ENCODE measurements at places on chromosomes 6 and 20.

DNA sequence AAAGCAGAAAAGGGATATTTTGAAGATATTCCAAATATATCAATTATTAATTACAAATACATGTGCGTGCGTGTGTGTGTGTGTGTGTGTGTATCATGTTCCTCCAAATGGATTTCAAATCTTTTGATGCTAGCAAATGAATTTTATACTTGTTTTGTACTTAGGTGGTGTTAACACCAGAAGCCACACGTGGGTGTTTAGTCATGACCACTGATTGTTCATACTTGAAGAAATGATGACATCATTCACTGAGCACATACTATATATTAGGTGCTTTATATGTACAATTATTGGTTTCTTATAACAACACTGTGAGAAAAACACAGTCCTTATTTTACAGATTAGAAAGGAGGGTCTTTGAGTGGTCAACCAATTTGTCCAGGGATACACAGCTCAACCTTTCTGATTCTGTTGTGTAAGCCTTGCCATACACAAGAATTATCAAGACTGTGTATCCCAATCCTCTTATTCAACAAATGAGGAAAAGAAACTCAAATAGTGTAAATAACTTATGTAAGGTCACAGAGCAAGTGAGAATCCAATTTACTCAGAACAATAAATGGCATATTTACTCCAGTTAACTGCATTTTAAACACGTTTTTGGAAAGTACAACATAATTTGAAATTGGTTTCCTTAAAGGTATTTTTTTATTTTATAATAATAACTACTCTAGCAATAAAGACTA lies 88.5 kb downstream of the BCAS1 start:
- DNase-seq: no peak

DNA sequence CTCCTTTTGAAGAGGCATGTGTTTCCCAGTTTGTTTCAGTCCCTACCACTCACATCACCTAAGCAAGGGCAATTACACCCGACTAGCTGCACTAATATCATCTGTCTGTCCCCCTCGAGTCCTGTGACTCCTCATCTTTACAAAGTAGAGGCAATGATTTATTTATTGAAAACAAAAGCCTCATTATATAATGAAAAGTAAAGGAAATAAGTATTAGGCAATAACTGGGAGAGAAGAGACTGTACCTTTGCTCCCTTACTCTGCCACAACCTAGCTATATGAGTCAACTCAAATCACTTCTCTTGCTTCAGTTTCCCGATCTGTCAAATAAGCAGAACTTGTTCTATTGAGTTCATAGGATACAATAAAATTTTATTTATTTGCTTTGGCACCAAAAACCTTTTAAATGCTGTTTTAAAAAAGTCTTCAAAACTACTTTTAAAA lies 38.9 kb downstream of the CSNK2A1 start:
- no peak for DNase-seq

- DNase-seq: peak; percentile 86
These were observed 24.1 kb downstream of the CFAP61 start for GRCh38 chr20:20076297-20077065.

DNA sequence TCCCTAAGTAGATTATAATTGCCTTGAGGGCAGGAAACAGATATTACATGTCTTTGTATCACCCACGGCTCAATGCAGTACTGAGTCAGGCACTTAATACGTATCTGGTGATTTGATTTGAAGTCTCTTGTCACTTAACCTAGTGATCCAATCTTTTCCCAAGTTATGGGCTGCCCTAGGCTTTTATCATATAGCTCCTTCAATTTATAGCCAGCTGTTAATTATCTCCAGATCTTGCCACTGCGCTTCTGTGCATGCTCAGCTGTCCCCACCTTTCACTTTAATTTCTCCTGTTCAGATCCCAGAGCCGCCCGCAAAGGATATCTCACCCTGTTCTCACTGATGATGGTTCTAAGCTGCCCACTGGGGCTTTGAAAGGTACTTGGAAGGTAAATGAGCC lies 41.9 kb downstream of the SNHG17 start:
- DNase-seq: no peak

DNA sequence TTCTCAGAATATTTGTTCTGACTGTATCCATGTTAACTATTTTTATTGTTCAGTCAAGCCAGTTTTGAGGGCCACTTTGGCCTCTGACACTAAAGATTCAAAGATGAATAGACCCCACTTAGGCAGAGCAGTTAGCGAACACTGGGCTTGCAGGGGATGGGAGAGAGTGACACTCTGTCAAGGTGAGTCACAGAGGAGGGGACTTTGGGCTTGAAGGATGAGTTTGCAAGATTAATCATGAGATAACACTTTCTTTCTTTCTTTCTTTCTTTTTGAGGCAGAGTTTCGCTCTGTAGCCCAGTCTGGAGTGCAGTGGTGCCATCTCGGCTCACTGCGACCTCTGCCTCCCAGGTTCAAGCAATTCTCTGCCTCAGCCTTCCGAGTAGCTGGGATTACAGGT lies 46.4 kb downstream of the SPATA2 start:
- DNase-seq: no peak

GRCh38 chr20:15111654-15112053 lies 774.2 kb upstream of the FLRT3 start:
- DNase-seq: no peak

DNA sequence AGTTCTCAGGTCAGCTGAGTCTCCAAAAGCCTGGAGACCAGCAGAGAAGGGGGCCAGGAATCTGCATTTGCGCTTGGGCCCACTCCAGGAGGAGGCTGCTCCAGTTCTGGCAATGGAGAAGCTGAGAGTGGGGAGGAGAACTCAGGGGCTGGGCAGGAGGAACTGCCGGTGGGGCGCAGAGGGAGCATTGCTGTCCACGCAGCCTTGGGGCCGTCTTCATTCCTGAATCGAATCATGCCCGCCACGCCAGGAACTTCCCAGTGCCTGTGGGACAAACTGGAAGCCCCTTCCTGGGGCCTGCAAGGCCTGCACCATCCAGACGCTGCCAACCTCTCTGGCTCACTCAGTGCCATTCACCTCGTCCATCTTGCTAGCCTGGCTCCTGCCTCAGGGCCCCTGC lies 16.9 kb downstream of the RAB44 start:
- no peak for DNase-seq

DNA sequence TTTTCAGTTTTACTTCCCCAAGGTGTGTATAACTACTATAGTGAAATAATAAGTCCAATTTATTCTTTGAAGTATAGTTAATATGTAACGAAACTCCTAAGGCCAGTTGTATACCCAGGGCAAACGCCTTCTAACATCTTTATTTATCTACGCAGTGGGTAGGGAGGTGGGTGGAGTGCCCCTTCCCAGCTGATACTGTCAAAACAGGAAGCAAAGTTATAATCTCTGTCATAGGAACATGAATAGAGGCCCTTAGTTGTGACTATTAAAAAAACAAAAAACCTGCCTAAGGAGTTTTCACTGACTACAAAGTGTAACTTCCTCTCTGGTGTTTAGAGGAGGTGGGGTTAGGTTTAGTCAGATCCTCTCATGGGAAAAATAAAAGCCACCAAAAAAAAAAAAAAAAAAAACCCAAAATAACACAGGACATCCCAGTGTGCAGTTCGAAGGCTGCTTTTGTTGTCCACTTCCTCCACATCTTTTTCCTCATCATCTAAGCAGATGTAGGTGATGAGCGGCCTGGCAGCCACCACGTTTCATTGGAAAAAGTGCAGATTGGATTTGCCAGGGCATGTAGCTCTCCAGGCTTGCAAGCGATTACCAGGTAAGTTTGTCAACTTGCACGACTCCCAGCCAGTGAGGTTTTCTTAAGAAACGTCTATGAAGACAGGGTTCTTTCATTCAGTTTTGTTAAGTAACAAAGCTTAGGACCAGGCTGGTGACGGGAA lies 58.7 kb downstream of the UTRN start:
- no peak for DNase-seq

DNA sequence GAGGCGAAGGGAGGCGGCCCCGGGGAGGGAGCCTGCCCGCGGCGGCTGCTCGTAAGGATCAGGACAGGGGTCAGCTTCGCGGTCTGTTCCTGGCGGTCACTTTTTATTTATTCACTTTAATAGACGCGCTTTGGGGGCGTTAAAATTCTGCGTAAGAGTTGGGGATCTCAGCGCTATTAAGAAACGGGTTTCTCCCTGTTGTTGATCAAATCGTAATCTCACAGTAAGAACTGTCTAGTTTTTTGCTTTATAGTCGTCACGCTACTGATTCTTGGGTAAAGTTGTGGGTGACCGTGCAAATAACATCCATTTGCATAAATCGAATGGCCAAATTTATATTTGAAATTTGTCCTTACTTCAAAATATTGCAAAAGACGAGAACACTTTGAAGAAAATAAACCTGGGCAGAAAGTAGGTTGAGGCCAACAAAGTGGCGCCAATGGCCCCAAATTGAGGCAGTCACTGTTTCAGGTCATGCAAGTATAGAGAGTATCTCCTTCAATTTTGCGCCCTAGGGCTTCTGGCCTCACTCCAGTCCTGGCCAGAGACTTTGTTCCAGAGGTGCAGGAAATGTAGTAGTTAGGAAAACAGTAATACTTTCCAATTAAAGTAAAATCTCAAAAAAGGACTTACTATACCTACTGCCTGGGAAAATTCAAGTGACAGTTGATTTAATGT lies 963 bp upstream of the RMND1 start:
- DNase-seq: no peak

- DNase-seq: no peak
These were observed 365.4 kb downstream of the TFAP2B start for GRCh38 chr6:51184046-51184445.

DNA sequence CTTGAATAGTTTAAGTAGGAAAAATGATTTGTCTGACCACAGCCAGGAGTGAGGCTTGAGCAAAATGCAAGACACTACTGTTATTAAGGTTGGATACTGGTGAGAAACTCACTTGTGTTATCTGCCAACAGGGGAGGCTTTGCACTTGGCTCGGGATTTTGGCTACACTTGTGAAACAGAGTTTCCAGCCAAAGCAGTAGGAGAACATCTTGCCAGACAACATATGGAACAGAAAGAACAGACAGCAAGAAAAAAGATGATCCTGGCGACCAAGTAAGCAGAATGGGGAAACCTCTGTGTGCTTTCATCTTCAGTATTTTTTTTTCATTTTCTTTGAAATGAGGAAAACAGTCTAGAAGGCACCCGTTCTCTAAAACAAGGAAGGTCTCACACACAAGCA lies 31.6 kb downstream of the TFAP2D start:
- no peak for DNase-seq

- no peak for DNase-seq
These were observed 14.7 kb downstream of the UBE2V1 start for GRCh38 chr20:50098259-50098658.

DNA sequence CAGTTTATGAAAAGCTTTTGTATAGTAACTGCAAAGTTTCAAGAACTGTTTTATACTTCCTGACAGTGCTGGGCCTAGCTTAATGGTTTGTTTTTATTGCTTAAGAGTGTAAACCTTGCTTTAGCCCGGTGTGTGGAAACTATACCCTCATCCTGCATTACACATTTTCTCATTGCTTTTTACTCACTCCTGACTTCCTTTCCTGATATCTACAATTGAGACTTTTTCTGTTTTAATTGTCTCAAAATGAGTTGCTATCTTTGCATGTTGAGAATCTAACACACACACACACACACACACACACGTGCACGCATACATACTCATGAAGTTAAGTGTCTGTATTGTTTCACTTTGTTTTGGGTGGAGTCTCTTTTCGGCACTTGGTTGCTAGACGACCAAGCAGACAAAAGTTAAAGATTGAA lies 16.7 kb downstream of the BMP2 start:
- DNase-seq: peak; percentile 22

DNA sequence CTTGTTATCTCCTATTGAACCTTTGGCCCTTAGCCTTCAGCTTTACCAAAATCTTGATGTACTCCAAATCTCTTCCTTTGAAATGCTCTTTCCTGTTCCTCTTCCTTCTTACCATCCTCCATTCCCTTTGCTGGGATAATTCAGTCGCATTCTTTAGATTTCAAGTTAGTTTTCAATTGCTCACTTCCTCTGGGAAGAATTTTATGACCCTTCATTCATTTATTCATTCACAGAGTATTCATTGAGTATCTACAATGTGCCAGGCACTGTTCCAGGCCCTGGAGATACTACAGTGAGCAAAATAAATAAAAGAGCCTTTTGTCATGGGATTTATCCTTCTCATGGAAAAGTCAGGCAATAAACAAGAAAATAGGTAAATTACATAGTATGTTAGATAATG lies 548.2 kb upstream of the FLRT3 start:
- no peak for DNase-seq

DNA sequence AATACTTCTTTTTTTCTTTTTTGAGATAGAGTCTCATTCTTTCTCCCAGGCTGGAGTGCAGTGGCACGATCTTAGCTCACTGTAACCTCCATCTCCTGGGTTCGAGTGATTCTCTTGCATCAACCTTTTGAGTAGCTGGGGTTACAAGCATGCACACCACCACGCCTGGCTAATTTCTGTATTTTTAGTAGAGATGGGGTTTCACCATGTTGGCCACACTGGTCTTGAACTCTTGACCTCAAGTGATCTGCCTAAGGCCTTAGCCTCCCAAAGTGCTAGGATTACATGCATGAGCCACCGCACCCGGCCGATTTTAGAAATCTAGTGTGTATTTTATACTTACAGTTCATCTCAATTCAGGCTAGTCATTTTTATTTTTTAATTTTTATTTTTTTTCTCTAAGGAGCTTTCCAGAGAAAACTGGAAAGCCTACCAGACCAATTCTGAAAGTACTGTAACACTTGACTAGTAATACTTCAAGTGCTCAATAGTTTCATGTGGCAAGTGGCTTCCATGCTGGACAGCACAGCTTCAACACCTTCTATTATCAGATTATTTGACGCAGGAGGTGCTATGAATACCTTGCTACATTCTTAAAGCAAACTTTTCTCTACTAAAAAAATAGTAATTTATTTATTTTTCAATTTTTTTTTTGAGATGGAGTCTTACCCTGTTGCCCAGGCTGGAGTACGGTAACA lies 25.0 kb downstream of the POLR1C start:
- DNase-seq: no peak

DNA sequence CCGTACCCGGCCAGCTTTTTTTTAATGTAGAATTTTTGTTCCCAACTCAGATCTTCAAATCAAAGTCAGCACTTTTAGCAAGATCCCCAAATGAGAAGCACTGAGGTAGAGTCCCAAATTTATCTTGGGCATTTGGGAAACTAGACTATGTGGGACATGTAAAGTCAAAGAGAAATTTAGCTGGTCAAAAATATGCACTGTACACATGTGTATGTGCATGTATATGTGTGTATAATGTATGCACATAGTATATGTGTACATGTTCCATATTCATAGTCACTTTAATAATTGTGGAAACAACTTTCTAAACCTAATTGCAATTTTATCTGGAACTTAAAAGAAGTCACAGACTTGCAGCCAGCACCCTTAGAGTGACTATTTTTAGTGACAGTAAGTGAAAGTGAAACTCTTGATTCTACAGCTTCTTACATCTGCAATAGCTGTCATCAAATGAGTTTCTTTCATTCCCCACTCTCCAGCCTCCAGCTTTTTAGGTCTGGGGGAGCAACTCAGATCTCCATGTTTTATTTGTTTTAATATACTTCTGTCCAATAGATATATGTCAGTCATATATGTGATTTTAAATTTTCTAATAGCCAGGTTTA lies 53.6 kb downstream of the CDC40 start:
- DNase-seq: no peak

Measured in fibroblast of skin of abdomen (primary cell).